ENCODE measurements at places on chromosomes 2 and 18.

DNA sequence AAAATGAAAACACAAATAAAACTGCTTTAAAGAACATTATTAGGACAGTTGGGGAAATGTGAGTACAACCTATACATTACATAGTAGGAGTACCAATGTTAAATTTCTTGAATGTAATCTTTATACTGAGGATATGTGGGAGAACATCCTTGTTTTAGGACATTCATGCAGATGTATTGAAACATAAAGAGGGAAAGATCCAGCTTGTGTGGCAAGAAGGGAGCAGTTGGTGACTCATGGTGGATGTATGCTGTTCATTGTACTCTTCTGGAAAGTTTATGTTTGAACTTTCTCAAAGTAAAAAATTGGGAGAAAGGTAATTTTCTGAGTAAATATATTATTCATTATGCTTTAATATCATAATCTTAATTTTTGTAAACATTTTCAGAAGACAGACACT lies 132.1 kb upstream of the DLGAP1 start:
- DNase-seq: no peak

- no peak for DNase-seq
These were observed 74.0 kb downstream of the FRZB start for GRCh38 chr2:182792441-182792840.

- no peak for DNase-seq
These were observed 44.0 kb downstream of the CYP26B1 start for GRCh38 chr2:72103690-72104089.

DNA sequence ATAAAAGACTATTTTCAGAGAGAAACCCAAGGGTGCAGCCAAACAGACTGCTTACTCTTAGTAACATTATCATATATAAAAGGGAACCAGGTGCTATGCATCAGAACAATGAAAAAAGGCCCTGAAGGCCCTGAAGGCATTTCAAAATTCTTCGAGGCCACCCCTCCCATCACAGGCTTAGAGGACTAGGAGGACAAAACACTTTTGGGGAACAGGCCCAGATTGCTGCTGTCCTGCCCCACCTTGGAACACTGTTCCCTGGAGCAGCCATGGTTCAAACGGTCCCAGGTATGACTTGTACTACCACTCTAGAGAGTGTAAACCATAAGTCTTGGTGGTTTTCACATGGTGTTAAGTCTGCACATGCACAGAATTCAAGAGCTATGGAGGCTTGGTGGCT lies 2183.1 kb upstream of the CELF4 start:
- DNase-seq: no peak

- DNase-seq: no peak
These were observed 83.9 kb upstream of the PGAP1 start for GRCh38 chr2:197010200-197011020.
